ENCODE measurements at places on chromosomes 2 and 18.
A peak's percentile ranks its signal among the peaks of the same experiment; 100 is the strongest.

DNA sequence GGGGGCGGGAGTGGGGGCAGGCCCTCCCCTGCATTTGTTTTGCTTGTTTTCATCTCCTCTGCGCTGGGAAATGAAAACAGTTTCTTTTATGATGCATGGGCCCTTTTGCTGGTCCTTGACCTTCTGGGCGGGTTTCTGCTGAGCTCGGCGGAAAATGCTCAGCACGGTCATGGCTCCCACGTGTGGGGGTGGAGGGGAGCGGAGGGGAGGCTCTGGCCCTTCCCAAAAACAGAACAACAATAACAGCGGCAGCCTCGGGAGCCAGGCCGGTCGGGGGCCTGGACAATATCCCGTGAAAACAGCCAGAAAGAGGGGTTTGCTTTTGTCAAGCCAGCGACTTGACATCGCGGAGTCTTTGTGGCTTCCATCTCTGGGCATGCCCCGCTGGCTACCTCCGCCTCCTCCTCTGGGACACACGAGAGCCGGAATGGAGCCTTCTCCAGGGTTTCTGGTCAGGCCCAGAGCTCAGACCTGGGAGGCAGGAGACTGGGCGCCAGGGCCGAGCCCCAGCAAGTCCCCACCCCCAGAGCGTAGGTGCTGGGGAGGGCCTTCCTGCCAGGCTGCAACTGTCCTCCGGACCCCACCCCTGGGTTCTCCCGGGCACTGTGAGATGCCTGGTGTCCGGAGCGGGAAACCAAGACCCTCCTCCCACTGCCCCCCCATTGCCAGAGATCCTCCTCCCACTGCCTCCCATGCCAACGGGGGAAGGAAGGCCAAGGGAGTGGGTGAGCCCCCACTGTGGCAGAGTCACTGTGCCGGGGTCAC lies 35.9 kb upstream of the SNED1 start:
- no peak for DNase-seq

DNA sequence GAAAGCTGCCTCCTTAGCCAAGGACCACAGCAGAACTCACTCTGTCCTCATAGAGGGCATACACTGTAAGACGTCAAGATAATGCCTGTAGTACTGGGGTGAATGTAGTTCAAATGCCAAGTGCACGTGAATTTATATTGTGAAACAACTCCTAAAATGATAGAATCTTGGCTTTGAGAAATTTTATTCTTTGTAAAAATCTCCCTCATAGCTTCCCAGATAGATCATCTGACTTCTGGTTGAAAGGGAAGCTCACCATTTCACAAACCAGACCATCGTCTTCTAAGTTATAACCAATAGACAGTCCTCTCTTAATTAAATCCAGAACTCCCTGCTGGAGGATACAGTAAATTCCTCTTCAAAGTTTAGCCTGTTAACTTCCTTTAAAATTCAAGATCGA lies 110.9 kb upstream of the MSTN start:
- DNase-seq, result no peak

DNA sequence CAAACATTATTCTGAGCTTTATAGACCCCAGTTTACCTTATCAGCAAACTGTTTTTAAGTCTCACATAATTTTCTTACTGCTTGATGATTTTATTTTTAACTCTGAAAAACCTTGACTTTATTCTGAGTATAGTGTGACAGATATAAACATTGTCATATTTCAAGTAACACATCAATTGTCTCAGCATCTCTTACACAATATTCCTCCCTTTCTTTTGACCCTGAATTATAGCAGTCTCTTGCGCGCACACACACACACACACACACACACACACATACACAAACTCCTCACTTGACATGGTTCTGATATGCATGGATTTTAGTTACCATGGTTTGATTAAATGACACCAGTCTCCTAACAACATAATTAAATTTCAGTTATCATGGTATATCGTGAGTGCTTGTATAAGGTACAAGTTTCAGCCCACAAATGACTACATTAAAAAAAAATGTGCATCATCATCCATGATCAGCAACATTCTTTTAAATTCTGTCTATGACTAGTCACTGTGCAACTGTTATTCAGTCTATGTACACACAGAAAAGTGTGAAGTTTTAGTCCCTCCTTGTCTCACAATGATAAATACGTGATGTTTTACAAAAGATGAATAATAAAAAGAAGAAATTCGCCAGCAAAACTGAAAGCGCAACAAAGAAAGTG lies 39.5 kb upstream of the TACR1 start:
- no peak for DNase-seq

- no peak for DNase-seq
Measured at GRCh38 chr2:23904692-23905091, 22.2 kb downstream of the ATAD2B start.

- no peak for DNase-seq
Measured at GRCh38 chr2:25453199-25453905, 111.6 kb upstream of the DNMT3A start.

GRCh38 chr18:3872641-3873040 lies 422.7 kb downstream of the TGIF1 start:
- DNase-seq, result no peak

DNA sequence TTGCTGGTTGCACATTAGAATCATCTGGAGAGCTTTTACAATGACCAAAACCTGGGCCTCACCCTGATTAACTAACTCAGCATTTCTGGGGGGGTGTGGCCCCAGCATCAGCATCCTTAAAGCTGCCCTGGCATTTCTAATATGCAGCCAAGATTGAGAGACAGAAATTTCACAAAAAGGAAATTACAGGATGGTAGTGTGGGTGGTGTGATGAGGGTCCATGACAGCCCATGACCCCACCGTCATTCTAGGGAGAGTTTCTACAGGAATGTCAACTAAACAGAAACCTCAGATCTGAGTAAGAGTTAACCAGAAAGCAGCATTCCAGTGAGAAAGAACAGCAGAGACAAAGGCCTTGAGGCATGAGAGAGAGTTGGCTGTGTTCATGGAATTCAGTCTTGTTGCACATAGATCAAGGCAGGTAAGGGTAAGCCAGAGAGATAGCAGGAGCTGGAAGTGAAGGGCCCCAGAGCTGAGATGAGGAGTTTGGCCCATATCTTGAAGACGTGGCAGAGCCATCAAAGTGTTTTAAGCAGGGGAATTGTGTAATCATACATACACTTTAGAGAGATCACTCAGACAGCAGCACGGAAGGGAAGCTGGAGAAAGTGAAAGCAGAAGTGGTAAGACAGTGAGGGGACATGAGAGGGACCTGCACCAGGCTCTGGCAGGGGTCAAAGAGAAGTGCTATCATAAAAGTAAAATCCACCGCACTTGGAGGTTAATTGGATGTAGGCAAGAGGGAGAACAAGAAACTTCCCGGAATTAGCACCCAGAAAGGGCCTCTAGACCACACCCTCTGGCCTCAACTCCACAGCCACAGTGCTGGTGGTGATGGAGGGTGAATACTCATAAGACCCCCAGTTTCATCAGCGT lies 7.8 kb upstream of the TRABD2A start:
- DNase-seq, result peak; percentile 48

- no peak for DNase-seq
Measured at GRCh38 chr2:150232321-150232720, 255.1 kb downstream of the RND3 start.

DNA sequence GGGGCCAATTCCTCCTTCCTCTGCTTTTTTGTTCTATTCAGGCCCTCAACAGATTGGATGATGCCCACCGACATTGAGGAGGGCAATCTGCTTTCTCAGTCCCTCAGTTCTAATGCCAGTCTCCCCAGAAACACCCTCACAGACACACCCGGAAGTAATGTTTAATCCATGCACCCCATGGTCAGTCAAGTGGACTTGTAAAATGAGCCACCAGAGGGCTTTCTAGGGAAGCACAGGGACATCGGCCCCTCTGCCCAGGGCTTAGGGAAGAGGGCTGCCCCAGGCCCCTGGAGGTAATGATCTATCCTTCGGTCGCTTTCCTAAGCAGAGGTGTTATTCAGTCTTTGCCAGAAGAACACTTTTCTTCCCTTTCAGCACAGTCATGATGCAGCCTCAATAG lies 107.4 kb downstream of the PDCL3 start:
- DNase-seq, result no peak

GRCh38 chr2:180366481-180366880 lies 359.4 kb upstream of the CWC22 start:
- DNase-seq, result no peak

DNA sequence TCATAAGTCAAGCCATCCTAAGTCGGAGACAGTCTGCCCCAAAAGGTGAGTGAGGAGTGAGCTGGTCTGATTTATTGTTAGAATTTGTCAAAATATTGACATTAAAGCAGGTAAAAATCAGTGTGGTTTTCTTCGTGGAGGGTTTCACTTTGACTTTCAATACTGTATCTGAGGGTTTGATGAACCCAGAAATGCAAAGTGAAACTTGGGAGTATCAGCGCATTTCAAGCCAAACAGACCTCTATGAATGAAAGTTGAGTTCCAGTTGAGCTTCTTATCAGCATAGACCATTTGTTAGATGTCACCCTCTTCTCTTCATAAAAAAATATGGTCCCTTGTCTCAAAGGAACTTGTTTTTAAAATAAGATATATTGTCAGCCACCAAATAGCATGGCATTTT lies 21.7 kb upstream of the CXCR4 start:
- no peak for DNase-seq

DNA sequence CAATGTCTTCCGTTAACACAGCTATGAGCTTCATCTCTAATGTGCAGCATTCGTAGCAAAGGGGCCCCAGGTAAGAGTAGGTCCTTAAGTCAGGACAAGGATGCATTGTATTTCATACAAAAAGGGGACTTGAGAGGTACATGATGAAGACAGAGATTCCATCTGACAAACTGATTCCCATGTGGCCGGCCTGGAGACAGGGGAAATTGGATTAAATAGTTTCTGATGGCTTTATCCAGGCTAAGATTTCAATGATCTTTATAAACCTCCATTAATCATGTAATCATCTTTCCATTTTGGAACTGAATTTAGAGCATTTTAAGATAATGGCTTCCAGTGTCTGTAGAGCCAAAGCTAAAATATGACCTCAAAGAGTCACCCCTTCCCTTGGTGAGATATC lies 111.3 kb downstream of the NCKAP5 start:
- DNase-seq, result no peak

DNA sequence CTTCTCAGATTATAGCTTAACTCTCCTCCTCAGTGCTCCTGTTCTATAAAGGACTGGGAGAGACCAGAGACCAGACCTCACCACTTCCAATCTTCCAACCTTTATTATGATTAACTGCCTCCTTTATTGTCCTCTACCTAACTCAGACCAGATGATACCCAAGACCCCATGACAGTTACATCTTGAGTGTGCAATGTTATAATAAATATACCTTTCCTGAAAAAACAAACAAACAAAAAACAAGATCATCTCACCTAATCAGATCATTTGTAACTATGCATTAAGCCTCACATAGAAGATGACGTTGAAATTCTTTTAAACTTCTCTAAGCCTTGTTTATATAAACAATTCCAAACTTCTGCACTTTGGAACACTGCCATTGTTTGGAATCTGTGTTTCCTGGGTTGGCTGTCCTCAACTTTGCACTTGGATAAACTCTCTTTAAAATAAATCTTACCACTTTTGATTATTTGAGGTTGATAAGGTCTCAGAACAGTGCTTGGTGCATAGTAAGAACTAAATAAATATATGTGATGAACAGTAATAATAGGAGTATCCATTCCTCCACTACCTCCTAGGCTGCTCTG lies 342.7 kb downstream of the TDRD15 start:
- DNase-seq, result no peak

DNA sequence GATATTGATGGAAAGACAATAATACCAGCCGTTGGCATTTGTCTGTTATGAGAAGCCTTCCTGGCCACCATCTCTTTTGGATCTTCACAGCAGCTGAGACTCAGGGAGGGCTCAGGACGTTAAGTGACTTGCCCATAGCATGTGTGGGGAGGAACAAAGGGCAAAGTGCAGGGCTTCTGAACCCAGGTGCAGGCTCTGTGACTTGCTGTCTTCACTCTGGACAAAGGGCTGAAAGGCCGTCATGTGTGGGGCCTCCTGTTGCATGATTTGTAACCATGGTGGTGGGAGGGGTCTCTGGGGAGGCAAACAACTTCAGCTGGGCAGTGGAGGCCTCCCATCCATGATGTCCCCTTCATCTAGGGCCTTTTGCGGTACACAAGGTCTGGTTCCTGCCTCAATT lies 65.5 kb upstream of the SIX2 start:
- no peak for DNase-seq

- DNase-seq, result no peak
Measured at GRCh38 chr2:38960609-38961320, 71.1 kb downstream of the ARHGEF33 start.

DNA sequence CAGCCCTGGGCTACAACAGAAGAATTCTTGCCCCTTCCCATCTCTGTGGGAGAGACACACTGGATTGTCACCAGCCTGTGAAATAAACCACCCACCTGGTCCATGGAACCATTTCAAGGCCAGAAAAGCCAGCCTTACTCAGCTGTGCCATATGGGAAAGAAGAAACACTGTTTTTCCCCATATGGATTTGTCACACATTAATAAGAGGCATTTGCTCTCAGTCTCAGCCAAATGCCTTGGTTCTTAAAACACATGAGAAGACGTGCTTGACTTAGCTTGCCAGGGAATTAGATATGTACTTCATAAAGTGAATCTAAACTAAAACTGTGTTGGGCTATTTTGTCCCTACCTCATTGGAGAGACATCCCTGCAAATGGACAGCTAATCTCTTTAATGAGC lies 308.6 kb upstream of the TNP1 start:
- DNase-seq, result no peak

DNA sequence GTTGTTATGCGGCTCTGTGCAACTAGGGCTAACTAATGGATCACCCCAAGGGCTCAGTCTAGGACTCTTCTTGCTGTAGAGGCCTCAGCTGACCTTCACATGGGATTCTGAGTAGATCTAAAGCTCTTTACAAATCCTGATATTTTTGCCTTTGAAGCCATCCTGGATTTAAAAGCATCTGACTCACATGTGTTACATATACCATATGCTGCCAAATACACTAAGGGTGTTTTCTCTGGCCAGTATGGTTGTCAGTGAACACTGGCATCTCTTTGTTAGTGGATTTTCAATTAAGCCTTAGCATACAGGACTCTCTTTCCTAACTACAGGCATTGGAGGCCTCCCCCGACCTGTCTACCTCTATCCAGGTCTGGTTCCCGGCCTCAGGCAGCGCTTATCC lies 992.8 kb upstream of the FANCL start:
- no peak for DNase-seq

DNA sequence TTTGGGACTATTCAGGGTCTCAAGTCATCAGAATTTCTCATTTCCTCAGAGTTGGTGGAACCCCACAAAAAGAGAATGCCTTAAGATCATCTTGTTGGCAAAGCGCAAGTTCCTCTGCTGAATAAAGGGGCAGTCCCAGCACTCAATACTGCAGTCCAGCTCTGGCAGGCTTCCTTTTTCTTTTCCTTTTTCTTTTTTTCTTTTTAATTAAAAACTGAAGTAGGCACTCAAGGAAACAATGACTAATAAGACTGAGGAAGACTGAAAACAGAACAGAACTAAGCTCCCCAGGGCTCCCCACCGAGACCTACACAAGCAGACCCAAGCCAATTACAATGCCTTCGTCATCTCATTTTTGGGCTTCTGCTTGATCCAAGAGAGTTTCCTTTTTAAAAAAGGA lies 82.0 kb downstream of the STK39 start:
- DNase-seq, result no peak

Data from activated T-cell treated with anti-CD3 and anti-CD28 coated beads, Interleukin-2, amount 50 U/mL, for 1 hour (primary cell).